ENCODE measurements at places on chromosomes 11 and 22.

GRCh38 chr11:2458321-2458720 lies 13.5 kb downstream of the KCNQ1 start:
- DNase-seq = no peak

DNA sequence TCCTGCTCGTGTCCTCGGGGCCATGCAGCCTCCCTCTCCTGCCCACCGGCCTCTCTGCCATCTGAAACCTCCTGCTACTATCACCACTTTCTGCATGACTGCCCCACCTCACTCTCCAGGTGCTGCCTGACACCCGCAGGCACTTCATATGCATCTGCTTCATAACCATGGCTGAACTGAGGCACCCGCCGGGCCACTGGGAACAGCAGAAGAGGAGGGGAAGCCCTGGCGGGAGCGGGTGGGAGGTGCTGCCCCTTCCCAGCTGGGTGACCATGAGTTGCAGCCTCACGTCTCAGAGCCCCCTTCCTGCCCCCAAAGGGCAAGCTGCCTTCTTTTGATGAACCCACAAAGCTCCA lies 21.7 kb upstream of the PICK1 start:
- no peak for DNase-seq

- peak; percentile 52 for DNase-seq
These were observed 13.2 kb upstream of the OR4C12 start for GRCh38 chr11:49995565-49995964.

DNA sequence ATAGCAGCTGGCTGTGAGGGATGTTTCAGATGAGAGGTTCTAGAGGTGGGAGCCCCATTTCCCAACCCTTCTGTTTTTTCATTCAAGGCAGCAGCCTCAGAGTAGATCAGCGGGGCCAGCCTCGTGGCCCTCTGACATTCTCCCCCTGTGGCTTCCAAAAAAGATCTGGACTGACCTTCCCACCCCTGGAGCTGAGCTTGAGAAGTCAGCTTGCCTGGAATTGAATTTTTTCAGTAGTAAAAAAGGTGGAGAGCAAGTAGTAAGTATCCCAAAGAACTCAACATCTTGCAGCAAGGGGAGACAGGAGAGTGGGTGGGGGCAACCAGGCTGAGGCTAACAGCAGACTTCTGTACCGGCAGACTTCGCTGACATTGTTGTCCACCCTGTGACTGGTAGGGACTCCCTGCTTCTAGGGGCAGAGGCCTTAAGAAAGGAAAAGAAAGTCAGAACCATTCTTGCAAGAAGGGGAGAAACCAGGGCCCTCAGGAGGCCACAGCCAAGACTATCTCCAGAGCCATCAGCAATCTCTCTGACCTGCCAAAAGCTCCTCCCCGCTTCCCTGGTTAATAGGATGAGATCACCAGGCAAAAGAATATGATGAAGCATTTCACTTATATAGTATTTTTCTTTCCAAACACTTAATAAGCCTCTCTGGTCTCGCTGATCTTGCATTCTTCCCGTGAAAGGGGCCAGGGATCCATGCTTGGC lies 2.0 kb upstream of the GRIK4 start:
- no peak for DNase-seq

DNA sequence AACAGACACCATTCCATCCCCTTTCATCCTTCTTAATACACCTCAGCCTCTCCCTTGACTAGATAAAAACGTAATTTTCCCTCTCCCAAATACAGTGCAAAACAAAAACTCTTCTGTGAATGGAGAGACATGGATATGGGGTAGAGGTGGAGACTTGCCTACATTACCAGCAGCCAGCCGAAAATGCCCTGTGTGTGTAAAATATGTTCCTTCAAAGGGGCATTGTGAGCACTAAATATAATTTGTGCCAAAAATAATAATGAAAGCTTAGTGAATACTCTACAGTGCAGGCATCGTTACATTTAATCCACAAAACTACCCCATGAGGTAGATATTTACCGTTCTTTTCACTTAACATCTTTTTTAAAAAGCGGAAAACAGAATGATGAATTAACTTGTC lies 1.0 kb upstream of the TRIM44 start:
- DNase-seq = no peak

DNA sequence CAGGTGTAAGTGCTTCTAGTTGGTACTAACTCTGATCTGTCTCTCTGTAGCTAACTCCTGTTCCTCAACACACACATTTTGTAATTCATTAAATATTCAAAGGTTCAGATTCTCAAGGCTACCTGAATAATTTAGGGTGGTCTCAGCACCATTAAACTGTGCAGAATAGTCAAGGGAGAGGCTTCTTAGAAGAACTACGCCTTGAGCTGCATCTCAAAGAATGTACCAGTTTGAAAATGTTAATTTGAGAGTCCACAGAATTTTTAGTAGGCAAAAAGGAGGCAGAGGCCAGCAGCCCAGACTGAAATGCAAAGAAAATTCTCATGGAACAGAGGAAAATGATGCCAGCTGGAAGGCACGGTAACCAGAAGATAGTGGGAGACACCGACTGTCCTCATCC lies 72.2 kb downstream of the GAB2 start:
- DNase-seq = no peak

DNA sequence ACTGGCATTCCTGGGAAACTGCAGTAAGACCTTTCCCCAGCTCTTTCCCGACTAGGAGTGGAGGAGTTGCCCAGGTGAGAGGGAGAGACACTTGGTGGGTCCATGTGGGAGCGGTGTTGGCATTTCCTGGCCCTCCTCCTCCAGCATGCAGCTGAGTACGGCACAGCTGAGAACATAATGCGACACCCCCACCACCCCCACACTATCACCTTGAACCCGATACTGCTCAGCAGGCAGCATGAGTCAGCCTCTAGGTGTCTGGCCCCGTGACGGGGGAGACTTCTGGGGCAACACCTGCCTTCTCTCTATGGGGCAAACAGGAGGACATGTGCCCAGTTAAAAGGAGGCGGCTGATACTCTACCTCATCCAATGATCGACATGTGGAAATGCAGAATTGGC lies 64.4 kb downstream of the PKNOX2 start:
- no peak for DNase-seq

DNA sequence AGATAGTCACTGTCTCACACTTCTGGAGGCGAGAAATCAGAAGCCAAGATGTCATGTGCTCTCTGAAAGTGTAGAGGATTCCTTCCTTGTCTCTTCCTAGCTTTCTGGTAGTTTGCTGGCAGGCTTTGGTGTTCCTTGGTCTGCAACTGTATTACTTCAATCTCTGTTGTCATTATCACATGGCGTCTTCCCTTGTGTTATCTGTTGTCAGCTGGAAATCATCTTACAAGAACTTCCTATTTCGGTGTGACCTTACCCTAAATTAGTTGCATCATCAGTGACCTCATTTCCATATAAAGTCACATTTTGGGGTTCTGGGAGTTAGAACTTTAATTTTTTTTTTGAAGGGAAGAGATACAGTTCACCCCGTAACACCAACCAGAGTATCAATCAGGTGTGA lies 3.3 kb upstream of the LIN7C start:
- no peak for DNase-seq

DNA sequence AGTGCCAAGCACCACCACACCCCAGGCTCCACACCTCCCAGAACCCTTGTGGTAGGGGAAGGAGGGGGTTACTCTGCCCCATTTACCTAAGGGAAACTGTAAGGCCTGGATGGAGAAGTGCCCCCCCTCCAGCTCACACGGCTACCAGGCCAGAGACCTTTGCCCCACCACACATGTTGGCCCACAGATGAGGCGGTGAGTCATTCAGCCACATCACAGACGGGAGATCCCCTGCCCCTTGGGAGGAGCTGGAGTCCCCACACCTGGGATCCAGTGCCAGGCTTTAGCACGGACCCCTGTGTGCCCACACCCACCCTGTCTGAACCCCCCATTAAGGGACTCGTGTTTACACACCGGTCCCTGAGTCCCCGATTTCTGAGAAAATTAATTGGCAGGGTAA lies 24.9 kb downstream of the CDKN1C start:
- peak; percentile 54 for DNase-seq

DNA sequence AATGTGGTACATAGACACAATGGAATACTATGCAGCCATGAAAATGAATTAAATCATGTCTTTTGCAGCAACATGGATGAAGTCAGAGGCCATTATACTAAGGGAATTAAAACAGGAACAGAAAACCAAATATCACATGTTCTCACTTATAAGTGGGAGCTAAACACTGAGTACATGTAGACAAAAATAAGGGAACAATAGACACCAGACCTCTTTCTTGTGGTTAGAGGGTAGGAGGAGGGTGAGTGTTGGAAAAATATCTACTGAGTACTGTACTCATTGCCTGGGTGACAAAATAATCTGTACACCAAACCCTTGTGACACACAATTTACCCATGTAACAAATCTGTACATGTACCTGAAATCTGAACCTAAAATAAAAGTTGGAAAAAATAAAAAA lies 59.1 kb upstream of the ANO5 start:
- no peak for DNase-seq

- DNase-seq = peak; percentile 17
These were observed 620.1 kb upstream of the KIRREL3 start for GRCh38 chr11:127620671-127621070.

DNA sequence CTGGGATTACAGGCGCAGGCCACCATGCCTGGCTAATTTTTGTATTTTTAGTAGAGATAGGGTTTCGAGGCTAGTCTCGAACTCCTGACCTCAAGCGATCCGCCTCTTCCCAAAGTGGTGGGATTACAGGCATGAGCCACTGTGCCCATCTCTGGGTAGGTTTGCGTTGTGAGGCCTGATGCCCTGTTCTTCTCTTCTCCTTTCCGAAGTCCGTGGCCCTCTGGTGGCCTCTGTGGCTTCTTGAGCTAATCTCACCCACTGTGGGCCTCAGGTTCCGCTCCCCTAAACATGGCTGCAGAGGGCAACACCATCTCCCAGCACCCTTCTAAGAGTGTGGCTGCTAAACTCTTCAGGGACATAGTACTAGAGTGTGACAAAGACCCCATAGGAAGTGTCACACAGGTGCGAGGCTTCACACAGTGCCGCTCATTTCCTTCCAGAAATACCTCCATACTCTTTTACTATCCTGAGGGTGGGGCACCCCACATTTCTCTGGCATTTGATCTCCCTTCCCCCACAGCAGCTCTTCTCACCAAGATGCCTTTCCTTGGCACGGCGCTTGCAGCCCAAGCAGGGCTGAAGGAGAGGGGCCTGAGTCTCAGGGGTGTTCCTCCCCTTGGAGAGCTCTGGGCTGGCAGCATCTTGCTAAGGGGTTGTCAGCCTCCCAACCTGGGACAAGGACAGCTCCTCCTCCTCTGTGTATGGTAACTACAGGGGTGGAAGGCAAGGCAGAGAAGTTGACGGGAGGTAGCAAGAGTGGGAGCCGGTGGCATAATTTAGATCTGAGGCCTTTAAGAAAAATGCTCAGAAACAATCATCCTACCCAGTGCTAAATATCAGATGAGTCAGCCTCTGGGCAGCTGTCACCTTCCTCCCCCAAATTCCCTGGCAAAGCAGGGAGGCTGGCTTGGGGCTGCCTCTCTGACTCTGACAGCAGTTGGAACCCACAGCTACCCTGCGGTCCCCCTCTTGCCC lies 6.1 kb downstream of the THY1 start:
- DNase-seq = peak; percentile 15

GRCh38 chr11:66607126-66607834 lies 9.2 kb upstream of the RBM14 start:
- DNase-seq = peak; percentile 71

DNA sequence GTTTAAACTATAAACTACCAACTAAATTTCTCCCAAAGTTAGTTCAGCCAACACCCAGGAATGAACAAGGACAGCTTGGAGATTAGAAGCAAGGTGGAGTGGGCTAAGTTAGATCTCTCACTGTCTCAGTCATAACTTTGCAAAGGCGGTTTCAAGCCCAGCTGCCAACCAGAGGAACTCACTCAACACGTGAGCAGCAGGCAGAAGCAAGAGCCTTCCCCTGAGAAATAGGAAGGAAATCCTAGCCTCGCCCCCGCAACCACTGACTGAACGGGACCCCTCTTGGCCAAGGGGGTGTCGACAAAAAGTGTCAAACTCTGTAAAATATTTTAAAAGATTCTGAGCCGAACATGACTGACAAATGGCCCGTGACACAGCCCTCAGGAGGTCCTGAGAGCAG lies 4.4 kb upstream of the KRTAP5-9 start:
- DNase-seq = no peak

DNA sequence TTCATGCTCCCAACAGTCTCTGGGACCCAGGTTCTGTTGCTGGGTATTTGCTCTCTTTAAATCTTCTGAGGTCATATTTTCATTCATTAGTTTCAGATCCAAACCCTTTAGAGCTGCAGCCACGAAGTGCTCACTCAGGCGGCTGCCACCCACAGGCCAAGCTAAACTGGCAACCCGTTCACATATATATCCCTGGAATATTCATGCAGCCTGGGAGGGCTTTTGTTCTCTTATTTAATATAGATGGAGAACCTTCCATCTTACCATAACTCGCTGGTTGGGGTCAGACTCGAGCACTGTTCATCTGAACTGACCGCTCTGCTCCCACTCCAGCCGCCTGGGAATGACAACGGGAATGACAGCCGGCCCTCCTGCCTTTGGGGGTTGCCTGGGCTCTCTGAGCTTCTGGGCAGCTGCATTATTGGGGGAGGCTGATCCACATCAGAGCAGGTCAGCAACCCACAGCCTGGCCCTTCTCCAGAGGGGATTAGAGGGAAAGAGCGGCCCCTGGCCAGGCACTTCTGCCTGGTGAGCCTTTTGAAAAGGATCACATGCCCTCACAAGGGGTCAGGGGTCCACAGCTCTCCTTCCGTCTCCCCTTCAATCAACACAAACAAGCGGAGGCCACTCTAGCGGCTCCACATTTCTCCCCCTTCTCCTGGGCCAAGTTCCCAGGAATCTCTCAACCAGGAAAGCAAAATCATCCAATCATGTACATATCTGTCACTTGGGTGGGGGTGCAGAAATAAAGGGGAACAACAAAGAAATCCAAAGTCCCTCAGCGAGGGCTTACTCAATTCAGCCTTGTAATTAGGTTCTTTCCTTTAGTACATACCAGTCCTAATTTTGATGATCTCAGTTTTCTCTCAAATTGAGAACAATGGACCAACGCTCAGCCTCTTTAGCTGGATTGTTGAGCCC lies 11.8 kb downstream of the TMEM184B start:
- DNase-seq = no peak

- no peak for DNase-seq
These were observed 2.6 kb downstream of the SPDYC start for GRCh38 chr11:65172600-65172999.

GRCh38 chr11:13667795-13668101 lies 720 bp upstream of the FAR1 start:
- no peak for DNase-seq

DNA sequence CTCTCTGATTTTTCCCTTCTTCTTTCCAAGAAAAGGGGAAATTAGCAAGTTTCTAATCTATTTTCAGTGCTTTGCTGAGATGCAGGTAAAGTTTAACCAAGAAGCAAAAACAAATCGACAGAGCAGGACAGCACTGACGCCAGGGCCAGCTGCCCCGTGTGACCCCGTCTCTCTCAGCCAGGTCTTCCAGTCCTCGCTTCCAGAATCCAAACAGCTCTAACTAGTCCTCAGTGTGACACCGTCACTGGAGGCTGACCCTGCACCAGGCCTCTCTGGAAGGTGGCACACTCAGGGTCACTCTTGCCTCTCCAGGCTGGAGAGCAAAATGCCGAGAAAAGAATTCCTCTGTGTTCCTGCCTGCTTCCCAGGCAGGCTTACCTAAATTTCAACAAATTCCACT lies 44.8 kb downstream of the SHANK2 start:
- no peak for DNase-seq

GRCh38 chr11:103736315-103737036 lies 300.0 kb upstream of the DDI1 start:
- no peak for DNase-seq
